ENCODE measurements at places on chromosomes 3 and 15.

DNA sequence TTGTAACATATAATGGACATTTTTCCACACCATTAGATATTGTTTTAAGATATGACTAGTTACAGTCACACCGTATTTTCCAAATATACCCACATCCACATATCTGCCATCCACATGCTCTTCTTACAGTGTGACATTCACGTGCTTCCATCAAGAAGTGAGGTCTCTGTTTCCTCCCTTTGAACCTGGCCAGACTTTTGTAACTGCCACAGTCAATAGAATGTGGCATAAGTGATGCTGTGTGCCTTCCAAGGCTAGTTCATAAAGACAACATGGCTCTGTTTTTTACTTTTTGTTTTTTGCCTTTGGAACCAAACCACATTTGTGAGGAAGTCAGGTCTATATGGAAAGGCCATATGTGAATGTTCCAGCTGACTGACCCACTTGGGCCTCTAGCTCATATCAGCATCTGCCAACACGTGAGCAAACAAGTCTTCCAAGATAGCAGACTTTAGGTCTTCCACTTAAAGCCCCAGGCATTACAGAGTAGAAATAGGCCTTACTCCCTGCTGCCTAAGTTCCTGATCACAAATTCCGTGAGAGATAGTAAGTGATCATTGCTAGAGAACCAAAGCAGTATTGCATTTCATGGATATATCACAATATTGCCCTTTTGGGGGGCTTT, 27.1 kb downstream of the EIF1B start:
- no peak for DNase-seq

- DNase-seq = no peak
These were observed 39.1 kb downstream of the PAK2 start for GRCh38 chr3:196778755-196779154.

GRCh38 chr15:72227720-72228119, 3.3 kb downstream of the PKM start:
- no peak for DNase-seq

- no peak for DNase-seq
These were observed 11.3 kb downstream of the CAND2 start for GRCh38 chr3:12807601-12808359.

DNA sequence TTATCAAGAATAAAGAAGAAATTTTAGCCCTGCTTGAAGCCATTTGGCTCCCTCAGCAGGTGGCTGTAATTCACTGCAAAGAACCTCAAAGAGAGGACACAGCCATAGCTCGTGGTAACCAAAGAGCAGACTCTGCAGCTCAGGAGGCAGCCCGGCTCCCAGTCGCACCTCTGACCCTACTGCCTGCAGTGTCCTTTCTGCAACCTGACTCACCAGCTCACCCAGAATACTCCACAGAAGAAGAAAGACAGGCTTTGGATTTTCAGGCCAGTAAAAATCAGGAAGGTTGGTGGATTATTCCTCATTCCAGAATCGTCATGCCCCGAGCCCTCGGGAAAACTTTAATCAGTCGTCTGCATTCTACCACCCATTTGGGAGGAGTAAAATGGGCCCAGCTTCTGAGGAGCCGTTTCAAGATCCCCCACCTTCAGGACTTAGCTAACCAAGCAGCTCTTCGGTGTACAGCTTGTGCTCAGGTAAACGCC, 38.6 kb downstream of the ZBTB11 start:
- DNase-seq = no peak

DNA sequence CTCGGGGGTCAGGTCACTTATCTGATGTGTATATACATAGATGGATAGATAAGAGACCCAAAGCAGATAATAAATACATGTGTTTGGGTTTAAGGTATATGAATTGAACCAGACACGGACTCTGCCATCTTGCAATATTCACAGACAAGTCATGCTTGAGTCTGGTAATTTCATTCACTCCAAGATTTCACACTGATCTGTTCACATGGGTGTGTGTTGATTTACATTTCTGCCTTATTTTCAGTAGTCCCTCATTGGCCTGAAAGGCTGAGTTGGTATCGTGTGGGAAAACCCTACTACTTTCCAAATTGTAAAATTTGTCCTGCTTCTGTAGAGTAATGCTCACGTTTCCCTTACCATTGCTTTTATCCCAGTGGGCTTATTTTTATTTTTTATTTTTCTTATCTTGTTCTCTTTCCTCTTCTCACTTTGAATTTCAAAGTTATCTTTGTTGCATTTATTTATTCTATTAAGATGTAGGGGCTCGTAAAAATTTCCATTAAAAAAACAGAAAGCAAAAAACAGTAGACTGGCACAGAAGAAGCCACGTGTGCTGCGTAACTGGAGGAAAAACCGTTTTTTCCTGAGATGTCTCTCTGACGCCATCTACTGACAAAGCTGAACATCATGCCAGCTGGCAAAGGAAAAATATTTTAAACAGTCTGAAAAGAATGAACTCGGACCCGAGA, 10.8 kb upstream of the MFSD1 start:
- no peak for DNase-seq

- no peak for DNase-seq
These were observed 267.5 kb downstream of the SLCO3A1 start for GRCh38 chr15:92121047-92121446.

DNA sequence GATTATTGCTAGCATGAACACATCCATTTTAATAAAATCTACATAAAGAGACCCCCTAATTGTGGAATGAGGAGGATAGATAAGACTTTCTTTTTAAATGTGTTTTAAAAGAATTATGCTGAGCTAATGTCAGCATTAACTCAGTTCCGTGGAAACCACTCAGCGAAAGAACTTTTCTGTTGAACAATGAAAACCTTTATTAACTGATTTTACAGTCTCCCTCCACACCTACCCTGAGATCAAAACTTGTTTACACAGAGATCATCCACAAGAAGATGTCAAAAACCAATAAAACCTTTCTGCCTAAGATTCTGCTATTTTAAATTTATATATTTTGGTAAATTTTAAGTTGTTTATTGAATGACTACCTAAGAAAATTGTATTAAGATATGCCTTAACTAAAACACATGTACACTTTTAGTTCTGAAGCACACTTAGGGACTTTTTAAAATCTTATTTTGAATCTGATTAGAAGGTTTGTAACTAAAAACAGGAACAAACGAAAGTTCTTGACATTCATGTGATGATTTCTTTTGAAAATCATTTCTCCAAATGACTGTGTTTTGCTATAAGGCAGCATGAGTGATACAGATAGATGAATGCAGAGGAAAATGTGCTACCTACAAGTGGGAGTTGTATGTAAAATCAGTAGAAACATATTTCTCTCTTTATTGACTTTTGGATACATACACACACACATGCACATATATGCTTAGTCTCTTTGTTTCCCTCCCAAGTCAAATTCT, 369.0 kb downstream of the UNC13C start:
- no peak for DNase-seq

GRCh38 chr3:126137490-126138130, 42.8 kb downstream of the ALDH1L1 start:
- no peak for DNase-seq

- DNase-seq = no peak
These were observed 560.0 kb upstream of the CFAP20DC start for GRCh38 chr3:59609657-59610348.

GRCh38 chr3:40827942-40828688, 303.4 kb downstream of the ZNF621 start:
- DNase-seq = no peak

- no peak for DNase-seq
These were observed 249.9 kb downstream of the SHOX2 start for GRCh38 chr3:157856078-157856939.

DNA sequence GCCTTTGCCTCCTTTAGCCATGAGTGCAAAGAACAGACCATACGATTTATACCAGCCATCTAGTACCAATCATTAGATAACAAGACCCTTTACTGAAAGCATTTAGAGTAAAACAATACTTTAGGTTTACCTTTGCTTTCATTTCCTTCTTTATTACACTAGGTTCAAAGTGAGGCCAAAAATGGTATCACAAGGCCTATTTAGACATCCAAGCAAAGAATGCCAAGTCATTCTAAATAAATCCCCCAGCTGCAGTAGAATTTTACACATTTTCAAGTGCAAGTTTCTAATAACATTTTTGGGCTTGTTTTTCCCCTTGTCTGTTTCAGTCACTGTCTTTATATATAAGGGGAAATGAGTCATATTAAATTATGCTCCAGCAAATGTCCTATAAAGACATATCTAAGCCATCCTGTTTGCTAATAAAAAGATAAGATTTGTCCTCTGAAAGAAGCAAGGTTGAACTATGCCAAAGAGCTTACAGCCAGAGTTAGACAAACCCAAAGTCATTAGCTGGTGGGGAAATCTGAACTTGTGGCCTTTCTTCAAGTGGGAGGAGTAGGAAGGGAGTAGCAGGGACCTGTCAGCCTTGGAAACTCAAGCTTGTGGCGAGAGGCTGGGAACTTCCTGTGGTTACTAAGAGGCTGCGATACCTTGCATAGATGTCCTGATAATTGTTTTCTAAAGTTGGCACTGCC, 232.7 kb downstream of the MECOM start:
- DNase-seq = no peak

DNA sequence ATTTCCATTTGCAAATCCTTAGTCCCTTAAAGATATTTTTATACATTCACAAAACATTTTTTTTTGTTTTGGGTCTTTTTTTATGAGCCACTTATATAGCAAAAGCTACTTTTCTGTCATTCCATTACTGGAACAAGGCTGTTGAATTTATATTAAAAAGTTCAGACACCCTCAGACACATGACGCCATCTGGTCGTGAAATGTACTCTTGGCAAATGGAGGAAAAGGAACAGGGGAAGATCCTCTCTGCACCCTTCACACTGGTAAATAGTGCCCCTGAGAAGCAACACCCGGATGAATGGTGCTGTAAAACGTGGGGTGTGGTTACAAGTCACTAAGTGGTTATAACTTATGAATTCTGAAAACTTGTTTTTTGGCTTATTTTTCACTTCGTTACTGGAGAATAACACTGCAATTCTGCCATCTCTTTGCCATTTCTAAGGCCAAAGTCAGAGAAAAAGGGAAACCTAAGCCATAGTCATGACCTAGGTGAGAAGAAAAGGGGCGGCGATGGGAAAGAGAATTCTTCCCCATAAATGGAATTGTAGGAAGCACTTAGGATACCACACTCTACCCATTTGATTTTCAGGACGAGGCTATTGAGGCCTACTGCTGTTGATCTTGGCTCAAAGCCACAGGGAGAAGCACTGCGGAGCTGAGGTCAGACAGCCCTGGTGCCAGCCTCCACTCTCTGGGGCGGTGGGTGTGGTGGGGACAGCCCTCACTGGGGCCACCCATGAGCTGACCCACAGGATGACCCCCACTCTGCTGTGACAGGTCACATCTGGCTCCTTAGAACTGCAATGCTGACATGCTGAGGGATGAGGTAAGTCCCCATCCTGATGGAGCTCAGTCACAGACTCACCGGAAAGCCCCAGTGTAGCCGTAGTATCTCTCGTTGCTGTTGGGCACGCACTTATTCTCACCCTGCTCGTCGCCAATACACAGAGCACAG, 21.9 kb downstream of the LTF start:
- no peak for DNase-seq

DNA sequence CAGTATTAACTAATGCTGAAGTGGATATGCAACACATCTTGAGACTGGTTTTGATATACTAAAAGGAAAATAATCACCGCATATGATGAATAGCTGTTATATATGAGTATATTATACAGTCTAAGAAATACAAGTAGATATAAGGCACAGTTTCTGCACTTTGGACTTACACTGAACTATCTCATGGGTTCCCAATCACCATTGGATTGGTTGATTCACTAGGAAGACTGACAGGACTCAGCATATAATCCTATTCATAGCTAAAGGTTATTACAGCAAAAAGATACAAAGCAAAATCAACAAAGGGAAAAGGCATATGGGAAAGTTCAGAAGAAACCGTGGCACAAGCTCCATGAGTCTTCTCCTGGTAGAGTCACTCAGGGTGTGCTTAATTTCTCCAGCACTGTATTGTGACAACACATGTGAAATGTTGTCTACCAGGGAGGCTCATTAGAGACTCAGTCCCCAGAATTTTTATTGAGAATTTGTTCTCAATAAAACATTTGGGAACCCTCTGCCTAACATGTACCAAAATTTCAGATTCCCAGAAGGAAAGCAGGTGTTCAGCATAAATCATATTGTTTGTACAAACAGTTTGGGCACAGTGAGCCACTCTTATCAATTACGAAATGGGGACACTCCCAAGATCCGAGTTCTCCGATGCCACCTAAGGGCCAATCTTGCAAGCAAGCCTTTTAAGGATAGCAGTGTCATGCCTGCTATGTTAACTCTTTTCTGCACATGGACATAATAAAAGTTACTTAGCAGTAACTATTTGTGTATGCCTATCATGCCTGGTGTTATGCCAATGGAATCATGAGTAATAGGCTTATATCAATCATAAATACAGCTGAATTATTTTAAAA, 26.8 kb downstream of the CMC1 start:
- no peak for DNase-seq

DNA sequence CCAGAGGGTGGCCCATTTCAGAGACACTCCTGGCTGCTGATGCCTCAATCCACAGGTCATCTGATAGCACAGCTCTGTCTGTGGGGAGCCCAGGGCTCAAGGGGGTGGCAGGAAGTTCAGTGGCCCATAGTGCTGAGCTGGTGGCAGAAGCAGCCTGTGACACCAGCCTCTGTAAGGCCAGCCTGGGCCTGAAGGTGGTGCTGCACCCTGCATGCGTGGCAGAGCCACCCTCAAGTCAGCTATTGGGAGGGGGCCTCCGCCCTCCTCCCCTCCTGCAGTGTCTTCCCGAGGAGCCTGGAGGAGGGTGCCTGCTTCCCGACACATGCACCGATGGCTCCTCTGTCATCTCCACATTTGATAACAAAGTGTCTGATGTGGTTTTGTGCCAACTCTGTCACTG, 3.0 kb downstream of the PLA1A start:
- no peak for DNase-seq

DNA sequence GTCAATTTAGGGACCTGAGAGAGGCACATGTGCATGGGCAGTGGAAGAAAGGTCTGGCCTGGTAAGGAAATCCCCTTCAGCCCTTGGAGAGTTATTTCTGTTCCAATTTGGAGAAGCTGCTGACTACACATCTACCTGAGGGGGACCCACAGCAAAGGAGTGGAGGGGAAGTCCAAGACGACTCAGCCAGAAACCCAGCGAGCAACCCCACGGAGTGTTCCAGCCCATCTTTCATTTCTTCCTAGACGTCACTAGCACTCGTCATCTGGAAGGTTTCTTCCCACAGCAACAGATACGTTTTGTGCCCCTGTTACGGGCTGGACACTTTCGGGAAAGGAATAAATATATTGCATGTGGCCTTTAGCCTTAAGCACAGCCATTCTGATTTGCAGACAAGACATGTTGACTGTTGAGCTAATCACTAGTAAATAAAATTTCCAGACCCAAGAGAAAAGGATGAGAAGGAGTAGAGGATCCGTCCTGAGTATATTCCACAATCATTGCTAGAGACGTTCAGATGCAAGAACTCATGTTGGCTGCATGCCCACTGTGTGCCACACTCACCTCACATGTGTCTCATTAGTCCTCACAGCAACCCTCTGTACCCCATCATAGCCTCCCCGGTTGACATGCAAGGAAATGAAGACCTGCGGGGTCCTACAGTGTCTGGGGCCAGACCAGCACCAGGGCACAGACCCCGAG, 7.8 kb upstream of the FAM174B start:
- DNase-seq = no peak

GRCh38 chr15:66940368-66940767, 125.0 kb upstream of the SMAD3 start:
- DNase-seq = no peak

- no peak for DNase-seq
These were observed 25.8 kb downstream of the SIAH2 start for GRCh38 chr3:150736903-150737832.

- DNase-seq = no peak
These were observed 44.2 kb downstream of the ACAD9 start for GRCh38 chr3:128923576-128923975.
